ENCODE measurements at places on chromosomes 2 and 18. TPM values are rescaled to one million over a fixed set of nuclear protein-coding genes. Genes with fewer than 3 reads are reported as not detected.

Gene FAM124B
- total RNA-seq, result 177 TPM

Gene CCL20
- total RNA-seq, result 0.98 TPM

Gene CYS1
- total RNA-seq, result 0.33 TPM

Gene NXPH2
- not detected for total RNA-seq

Gene ERBB4
- under 0.01 TPM for total RNA-seq

Gene ANKRD30BL
- total RNA-seq, result not detected

Gene KLF7
- 33.5 TPM for total RNA-seq

Gene WNT10A
- not detected for total RNA-seq

Gene ABCG8
- total RNA-seq, result not detected

Gene CMPK2
- 2.6 TPM for total RNA-seq

Gene CYP26B1
- 0.65 TPM for total RNA-seq

Gene HJURP
- 25.5 TPM for total RNA-seq

Gene RAX
- total RNA-seq, result not detected

Gene RNF125
- 4.8 TPM for total RNA-seq

Gene CHST9
- not detected for total RNA-seq

Gene VWC2L
- not detected for total RNA-seq

Gene PECR
- 6.1 TPM for total RNA-seq

Gene NEU2
- total RNA-seq, result not detected

Gene TTC39C
- 5.3 TPM for total RNA-seq

Gene TRIM43
- total RNA-seq, result not detected

Gene GULP1
- total RNA-seq, result 22.2 TPM

Gene DPP10
- total RNA-seq, result not detected

Gene RNF152
- total RNA-seq, result 123 TPM

Gene TIA1
- 105 TPM for total RNA-seq

Gene LHCGR
- total RNA-seq, result not detected

Gene RNU2-63P
- not detected for total RNA-seq

Gene STPG4
- total RNA-seq, result 0.29 TPM

Gene ABHD3
- total RNA-seq, result 3.3 TPM

Gene ACMSD
- total RNA-seq, result not detected

Gene RAB6C
- not detected for total RNA-seq

Gene ARL6IP6
- total RNA-seq, result 46.9 TPM

Gene AOX1
- total RNA-seq, result 10.1 TPM

Gene IL1B
- total RNA-seq, result 0.33 TPM

Gene DNER
- 0.67 TPM for total RNA-seq

Gene PARD3B
- 18.1 TPM for total RNA-seq

Gene DLGAP1
- total RNA-seq, result 0.10 TPM

Gene ZBTB7C
- not detected for total RNA-seq

Gene RTKN
- total RNA-seq, result 17.0 TPM

Data from vein endothelial cell (primary cell).